NCI-H460 (cell line): ENCODE measurements at places on chromosomes 4 and X.
A peak's percentile ranks its signal among the peaks of the same experiment; 100 is the strongest.

GRCh38 chr4:27198246-27198645 is 337.6 kb downstream of the STIM2 start:
- DNase-seq = no peak

DNA sequence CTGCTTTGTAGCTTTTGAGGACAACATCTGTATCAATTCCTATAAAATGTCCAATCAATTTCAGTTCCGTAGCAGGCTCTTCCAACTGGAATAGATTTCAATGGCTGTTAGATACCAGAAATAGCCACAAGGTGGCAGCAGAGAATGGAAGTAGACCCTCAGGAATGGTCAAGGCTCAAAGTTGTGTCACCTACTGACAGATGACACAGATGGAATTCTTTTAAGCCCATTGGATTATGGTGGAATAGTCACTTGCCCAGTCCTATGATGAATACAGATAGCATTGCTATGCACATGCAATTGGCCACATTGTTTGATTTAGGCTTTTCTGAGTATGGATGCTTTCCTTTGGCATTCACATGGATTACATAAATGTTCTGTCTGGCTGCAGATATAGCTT is 130.4 kb upstream of the RADX start:
- peak; percentile 55 for DNase-seq

DNA sequence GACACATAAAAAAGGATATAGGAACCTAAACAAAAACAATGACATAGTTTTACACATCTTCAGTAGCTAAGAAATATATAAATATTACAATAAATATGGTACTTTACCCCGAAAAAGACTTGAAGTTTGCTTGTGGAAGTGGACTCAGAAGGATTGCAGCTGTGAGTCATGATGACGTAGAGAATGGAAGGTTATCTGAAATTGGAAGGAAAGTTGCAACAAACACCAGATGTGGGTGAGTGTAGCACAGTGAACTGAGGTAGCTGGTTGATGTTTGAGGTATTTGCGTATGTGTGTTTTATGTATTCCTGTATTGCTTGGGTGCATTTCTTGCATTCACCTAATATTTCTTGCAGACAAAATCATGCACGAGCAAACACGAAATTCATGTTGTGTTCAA is 113.0 kb downstream of the ARX start:
- no peak for DNase-seq

DNA sequence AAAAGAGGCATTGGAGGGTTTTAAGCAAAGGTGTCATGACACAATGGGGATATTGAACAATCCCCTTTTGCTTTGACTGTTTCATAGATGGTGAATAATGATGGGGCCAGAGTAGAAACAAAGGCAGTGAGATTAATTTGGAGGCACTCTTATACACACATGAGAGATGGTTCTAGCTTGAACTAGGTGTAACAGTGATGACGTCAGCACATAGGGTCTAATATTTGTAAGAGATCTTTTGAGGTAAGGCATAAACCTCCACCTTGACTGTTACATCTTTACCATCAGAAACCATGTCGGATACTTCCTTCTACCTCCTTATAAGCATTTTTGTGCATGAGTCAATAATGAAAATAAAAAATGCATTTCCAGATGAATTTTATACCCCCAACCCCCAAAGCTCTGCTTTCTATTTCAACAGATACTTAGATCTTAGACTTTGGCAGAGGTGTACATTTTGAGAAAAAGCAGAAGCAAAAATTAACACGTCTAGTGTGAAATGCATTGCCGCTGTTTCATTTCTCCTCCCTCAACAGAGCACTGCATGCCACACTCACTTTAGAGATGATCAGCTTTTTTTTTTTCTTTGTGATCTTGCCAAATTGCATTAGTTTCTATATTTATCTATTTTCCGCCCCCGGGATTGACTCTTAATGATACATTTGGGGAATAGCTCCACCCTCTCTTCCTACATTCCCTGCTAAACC is 87.2 kb downstream of the HS3ST1 start:
- DNase-seq = no peak

GRCh38 chr4:2449511-2450392 is 19.2 kb upstream of the RNF4 start:
- DNase-seq = no peak

DNA sequence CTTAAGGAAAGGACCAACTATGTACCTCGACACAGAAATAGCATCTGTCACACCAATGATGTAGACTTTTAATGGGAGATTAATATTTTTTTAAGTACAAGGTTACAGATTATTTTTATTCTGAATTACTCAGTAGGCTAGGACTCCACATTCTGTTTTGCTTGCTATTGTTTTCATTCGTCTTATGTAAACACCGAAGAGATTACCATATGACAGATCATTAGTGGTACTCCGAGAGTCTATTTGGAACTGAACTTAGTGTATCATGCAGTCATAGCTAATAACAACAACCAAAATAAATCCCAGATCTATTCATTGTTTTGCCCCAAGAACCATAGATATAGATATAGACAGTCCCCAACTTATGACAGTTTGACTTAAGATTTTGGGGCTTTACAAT is 139.7 kb upstream of the SPRY1 start:
- no peak for DNase-seq

GRCh38 chr4:140298001-140298400 is 75.4 kb upstream of the SCOC start:
- no peak for DNase-seq

DNA sequence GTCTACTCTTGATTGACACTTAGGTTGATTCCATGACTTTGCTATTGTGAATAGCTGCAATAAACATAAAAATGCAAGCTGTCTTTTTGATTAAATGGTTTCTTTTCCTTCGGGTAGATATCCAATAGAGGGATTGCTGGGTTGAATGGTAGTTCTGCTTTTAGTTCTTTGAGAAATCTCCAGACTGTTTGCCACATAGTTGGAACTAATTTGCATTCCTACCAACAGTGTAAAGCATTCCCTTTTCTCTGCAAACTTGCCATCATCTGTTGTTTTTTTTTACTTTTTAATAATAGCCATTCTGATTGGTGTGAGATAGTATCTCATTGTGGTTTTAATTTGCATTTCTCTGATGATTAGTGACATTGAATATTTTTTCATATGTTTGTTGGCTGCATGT is 122.2 kb upstream of the PRKG2 start:
- no peak for DNase-seq

DNA sequence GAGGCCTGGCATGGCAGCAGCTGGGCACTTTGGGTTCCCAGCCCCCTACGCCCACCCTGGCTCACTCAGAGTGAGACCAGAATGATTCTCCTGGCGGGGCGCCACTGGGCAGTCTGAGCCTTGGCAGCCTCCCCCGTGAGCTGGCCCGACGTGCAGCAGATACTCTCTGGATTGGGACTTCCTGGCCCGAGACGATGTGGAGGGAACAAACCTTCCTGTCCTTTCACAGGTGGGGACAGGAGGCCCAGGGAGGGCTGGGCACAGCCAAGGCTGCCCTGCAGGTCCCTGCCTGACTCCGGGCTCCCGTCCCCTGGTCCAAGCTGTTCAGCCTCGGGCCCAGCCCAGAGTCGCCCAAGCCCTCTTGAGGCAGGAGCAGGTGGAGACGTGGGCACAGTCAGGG is 17.9 kb upstream of the ADD1 start:
- no peak for DNase-seq

GRCh38 chrX:118723376-118723775 is 4.0 kb upstream of the IL13RA1 start:
- no peak for DNase-seq

DNA sequence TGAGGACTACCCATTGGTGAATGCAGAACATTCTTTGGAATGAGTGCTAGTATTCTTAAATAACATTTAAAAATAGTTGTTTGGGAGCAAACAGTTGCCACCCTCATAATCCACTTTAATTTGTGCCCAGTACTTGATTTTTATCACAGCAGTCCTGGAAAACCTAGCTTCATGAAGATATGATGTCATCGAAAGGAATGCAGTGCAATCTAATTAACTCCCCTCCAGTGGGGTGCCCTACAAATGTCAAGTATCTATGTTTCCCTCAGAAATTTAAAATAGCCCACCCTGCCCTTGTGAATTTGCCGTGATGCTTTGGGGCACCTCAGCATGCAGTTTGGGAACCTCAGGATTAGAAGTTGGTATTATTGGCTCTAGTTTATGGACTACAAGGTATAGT is 5.4 kb downstream of the RAB9A start:
- no peak for DNase-seq

DNA sequence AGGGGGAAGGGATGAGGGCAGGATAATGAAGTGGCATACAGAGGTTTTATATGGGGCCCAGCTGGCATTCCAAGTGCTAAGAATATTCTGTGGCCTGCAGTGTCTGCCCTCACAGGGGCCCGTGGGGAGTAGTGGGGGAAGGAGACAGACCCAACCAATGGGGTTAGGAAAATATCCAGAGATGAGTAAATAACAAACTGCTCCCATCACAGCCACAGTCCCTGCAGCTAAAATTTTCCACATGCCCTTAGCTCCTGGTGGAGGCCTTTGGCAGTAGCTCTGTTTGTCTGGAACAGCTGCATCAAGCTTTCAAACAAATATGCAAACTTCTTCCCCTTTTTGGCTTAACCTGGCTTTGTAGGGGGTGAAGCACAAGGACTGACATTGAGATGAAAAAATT is 3.1 kb downstream of the SRPX2 start:
- DNase-seq = no peak

- no peak for DNase-seq
These were observed 27.2 kb downstream of the PJA1 start for GRCh38 chrX:69138118-69138390.

GRCh38 chr4:85600501-85600900 is 125.6 kb downstream of the ARHGAP24 start:
- DNase-seq = no peak

DNA sequence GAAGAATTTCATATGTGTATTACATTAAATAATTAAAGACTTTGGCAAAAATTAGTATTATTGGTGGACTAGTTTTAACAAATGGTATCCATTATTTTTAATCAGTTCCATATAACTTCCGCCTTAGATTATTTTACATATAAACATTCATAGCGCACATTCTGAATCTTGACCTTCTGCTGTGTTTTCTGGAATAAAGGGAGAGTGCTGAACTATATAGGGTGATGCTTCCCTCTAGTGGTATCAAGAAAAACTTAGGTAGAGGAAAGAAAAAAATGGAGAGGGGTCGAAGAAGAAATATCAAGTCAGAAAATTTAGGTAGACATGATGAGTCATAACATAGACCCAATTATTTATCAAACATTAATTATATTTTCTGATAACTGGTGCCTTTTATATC is 155.6 kb upstream of the PACRGL start:
- DNase-seq = peak; percentile 15

GRCh38 chr4:108488865-108489264 is 131.5 kb upstream of the RPL34 start:
- DNase-seq = no peak

GRCh38 chrX:42396136-42396535 is 381.8 kb downstream of the PPP1R2C start:
- DNase-seq = no peak

GRCh38 chrX:11461201-11462001 is 168.2 kb downstream of the AMELX start:
- DNase-seq = no peak

GRCh38 chr4:81471298-81471587 is 464 bp downstream of the RASGEF1B start:
- no peak for DNase-seq

DNA sequence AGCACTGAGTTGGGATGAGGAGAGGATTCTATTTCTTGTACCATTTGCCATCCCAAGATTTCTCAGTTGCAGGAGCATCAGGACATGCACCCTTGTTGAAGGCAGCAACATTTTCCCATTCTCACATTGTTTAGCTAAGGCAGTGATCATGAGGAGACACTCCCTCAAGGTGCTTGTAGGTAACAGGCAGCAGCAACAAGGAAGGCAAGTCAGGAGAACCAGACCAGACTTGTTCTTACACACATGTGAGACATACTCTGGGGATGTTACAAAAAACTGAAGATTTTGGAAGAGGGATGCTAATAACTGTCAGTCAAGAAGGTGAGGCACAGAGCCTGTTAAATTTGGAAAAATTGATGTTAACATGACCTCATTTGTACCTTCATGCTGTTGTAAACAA is 15.5 kb upstream of the HPGDS start:
- no peak for DNase-seq

DNA sequence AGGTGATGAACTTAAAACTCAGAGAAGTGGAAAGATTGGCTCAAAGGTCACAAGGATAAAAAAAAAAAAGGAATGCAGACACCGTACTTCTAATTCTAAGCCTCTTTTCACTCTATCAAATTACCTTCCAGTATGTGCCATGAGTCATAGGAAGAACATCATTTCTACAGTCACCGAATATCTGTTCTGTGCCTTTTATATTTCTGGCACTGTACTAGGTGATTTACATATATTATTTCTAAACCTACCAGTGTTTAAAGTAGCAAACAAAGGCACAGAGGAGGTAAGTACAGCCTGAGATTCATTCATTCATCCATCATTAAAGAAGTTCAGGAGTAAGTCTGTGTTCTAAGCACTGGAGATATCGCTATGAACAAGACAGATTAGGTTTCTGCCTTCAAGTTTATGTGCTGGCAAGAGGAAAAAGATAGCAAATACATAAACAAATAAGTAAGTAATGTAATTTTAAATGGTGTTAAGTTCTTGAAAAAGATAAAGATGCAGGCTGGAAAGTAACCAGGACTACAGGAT is 65.3 kb downstream of the PALLD start:
- DNase-seq = no peak

- peak; percentile 7 for DNase-seq
These were observed 72.2 kb downstream of the BLTP1 start for GRCh38 chr4:122224348-122224747.

DNA sequence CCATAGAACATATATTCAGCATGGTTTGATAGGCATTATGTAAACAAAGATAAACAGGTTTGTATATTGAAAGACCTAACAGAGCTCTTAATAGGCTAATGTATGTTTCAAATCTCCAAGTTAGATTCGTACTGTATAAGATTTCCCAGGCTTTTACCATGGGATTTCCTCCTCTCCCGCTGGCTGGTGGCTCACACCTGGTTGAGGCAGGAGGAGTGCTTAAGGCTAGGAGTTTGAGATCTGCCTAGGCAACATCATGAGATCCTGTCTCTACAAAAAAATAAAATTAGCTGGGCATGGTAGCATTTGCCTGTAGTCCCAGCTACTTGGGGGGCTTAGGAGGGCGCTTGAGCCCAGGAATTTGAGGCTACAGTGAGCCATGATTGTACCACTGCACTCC is 5.4 kb downstream of the CPE start:
- no peak for DNase-seq

GRCh38 chr4:72994670-72995069 is 74.8 kb downstream of the COX18 start:
- DNase-seq = no peak

GRCh38 chr4:88202443-88202842 is 44.0 kb upstream of the ABCG2 start:
- no peak for DNase-seq
